Activated naive CD4-positive, alpha-beta T cell treated with Interleukin-2 at 50 U/mL for 16 hours (primary cell): ENCODE measurements at places on chromosomes 6 and 20.

DNA sequence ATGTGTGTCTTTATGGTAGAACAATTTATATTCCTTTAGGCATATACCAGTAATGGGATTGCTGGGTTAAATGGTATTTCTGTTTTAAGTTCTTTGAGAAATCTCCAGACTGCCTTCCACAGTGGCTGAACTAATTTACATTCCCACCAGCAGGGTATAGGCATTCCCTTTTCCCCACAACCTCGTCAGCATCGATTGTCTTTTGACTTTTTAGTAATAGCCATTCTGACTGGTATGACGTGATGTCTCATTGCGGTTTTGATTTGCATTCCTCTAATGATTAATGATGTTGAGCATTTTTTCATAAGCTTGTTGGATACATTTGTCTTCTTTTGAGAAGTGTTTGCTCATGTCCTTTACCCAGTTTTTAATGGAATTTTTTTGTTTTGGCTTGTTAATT lies 5.3 kb upstream of the TASP1 start:
- DNase-seq: no peak

DNA sequence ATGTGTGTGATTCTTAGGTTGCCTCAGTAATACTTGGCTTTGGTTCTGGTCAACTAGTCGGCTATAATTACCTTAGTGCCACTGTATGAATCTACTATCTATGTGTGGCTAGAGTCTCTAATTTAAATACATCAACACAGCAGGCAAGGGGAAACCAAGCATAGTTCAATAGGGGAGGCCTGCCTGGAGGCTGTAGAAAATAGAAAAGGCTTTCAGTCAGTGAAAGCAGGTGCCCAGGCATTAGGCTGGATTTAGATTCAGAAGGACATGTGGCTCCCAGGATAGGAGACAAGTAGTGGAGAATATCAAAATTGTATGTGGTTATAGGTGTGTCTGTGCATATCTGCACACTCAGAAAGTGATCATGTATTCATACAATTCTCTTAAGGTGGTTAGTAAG lies 115.1 kb upstream of the LAMP5 start:
- no peak for DNase-seq

GRCh38 chr6:4380881-4381281 lies 245.5 kb upstream of the ECI2 start:
- no peak for DNase-seq

- DNase-seq: no peak
Observed at GRCh38 chr6:44631968-44632367, 244.5 kb downstream of the CDC5L start.

DNA sequence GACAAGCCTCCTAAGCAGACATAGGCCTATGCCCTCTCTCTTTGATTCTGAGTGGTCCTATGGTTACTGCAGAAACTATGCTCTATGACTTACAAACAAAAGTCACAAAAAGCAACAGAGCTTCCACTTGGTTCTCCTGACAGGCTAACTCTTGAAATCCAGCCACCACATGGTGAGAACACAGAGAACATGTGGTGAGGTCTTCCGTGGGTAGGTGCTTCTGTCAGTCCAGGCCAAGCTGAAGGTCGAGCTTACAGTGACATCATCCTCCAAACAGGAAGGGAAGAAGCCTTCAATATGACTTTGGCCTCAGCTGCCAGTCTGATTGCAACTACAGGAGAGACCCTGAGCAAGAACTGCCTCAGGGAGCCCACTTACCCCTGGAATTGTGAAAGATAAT lies 265.5 kb downstream of the TBX18 start:
- no peak for DNase-seq

GRCh38 chr20:52410182-52410647 lies 218.6 kb upstream of the ZFP64 start:
- DNase-seq: peak; percentile 55

GRCh38 chr6:10320291-10320690 lies 94.6 kb downstream of the TFAP2A start:
- DNase-seq: no peak

- no peak for DNase-seq
Observed at GRCh38 chr6:69795469-69796072, 1.2 kb downstream of the LMBRD1 start.

GRCh38 chr6:70700922-70701876 lies 33.5 kb downstream of the SMAP1 start:
- no peak for DNase-seq

GRCh38 chr6:71510057-71510713 lies 221.6 kb downstream of the OGFRL1 start:
- DNase-seq: no peak

DNA sequence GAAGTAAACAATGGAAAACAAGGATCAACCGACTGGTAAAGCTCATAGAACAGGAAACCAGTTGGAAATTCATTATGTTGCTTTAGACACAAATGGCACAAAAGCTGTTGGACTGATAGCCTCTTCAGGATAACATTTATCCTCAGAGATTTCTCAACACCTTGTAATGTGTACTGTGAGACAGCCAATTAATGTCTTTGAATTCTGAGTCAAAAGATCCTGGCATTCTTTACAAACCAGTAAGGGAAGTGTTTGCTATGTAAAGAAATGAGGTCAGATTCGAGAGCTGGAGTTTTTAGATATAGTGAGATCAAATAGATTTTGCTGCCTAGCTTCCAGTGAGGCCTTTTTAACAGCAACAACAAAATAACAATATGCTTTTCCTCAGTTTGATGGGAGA lies 439.2 kb downstream of the C6orf118 start:
- DNase-seq: no peak

DNA sequence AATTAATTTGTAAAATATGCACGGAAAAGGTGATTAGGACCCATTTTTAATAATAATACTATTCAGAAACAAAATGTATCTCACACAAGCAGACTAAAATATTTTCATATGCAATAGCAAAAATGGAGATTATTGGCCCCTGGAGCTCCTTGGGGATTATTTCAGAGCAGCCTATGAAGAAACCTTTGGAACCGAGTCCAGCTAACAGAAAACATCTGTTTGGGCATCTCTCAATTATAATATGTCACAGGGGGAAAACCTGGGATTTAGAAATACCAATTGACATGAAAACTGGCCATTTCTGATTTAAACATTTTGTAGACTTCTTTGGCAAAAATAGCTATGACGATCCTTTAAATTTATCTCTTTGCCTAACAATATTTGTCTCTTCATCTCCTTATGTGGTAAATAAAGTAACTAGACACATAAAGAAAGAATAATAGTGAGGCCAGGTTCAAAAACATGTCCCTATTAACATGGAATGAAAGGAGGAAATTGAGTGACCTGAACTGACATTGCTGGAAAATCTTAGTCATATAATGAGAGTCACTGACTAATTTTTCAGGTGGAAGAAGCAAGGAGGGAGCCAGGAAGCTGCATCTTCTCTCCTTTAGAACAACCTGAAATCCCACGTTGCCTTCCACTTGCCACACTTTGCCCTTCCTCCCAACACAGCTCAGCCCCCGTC lies 199.0 kb downstream of the SOD2 start:
- no peak for DNase-seq

- DNase-seq: no peak
Observed at GRCh38 chr6:125753218-125753936, 3.9 kb downstream of the HEY2 start.

DNA sequence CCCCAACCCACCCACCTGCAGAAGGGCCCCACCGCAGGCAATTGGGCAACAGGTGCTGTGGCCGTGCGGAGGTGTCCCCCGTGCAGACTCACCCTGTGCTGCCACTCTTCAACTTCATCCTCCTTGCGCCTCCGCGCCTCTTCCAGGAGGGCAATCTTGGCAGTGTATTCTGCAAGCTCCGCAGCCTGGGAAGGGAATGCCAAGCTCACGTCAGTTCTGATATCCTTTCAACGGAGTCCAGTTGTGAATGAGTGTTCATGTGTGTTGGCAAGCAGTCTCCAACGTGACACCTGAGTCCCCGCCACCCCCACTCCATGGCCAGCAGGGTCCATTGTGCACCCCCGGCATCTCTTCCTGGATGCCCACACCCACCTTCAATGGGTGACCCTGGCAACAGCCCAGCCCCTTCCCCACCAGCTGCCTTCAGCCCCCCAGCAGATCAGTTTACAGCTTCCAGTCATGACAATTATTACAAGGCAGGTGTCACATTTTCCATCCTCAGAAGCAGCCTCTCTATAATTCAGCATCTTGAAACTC lies 49.9 kb downstream of the EZR start:
- DNase-seq: no peak

- DNase-seq: no peak
Observed at GRCh38 chr6:45576648-45577624, 199.2 kb upstream of the SUPT3H start.
